IPS-NIHi11 (cell line): ENCODE measurements at places on chromosomes 1 and 21.

DNA sequence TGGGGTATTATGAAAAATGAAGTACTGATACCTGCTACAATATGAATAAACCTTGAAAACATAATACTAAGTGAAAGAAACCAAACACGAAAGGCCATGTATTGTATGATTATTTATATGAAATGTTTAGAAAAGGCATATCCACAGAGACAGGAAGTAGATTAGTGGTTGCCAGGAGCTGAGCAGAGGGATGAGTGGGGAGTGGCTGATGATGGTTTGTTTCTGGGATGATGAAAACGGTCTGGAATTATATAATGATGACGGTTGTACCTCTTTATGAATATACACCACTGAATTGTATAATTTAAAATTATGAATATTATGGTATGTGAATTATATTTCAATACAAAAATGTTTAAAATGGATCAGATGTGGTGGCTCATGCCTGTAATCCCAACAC lies 63.8 kb upstream of the MPC2 start:
- DNase-seq, result no peak

DNA sequence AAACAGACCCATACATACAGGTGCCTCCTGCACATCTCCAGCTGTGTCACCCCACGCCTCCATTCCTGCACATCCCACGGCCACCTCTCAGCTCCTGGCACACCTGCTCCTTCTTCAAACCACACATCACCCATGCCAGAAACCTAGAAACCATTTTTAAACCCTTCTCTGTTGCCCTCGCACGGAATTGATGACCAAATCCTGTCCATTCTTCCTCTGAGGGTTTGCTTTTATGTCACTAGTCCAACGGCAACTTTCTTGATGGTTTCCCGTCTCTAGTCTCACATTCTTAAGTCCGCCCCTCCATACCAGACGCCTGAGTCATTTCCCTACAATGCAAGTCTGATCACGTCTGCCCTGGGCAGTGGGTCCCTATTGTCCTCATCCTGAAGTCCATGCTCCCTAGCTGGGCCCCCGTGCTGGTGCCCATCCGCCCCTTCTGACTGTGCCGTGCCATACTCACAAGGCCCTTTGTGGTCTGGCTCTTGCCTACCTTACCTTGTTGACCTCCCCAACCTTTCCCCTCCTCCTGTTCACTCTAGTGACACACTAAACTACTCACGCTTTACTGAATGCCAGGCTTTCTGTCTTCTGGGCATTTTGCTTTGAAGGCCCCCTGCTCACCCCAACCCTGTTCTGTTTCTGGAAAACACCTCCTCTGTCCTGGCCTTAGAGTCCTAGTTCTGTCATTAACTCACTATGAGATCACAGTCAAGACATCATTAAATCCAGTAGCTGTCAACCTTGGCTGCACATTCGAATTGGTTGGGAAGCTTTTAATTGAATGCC lies 17.6 kb downstream of the SLC2A1 start:
- peak; percentile 55 for DNase-seq

DNA sequence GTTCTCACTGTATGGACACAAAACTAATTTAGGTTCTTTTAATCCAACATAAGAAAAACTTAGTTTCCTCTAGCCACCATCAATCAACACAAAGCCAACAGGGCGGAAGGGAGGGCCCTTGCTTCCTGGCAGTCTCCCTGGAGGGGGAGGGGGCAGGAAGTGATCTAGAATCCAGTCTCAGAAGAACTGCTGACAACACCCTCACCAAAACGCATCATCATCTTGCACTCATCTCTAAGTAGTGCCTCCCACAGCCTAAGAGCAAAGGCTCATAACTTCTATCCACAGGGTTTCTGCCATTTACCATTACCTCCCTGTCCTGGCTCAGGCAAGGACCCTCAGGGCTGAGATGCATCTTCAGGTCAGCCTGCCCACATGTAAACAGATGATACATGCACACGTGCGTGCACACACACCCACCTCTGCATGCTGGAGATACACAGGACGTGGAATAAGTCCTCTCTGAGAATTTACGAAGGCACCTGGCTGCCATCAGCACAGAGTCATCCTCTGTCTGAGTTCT lies 20.5 kb downstream of the HIVEP3 start:
- peak; percentile 19 for DNase-seq

GRCh38 chr1:20400341-20401177 lies 85.5 kb downstream of the CAMK2N1 start:
- DNase-seq, result no peak

- DNase-seq, result no peak
Observed at GRCh38 chr1:51953079-51953478, 37.4 kb downstream of the RAB3B start.

- DNase-seq, result no peak
Observed at GRCh38 chr1:81689531-81689941, 111.2 kb upstream of the ADGRL2 start.

DNA sequence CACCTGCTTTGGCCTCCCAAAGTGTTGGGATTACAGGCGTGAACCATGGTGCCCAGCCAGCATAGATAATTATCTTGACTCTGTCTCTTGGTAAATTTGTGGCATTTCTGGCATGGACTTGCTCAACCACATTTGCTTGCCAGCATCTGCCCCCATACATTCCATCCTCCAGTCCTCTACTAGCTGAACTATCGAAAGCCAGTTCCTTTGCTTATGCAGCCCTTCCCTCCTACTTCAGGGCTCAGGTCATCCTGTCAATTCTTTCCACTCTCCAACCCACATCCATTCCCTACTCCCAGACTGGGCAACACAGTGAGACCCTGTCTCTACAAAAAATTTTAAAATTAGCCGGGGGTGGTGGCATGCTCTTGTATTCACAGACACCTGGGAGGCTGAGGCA lies 13.0 kb upstream of the UQCRHL start:
- DNase-seq, result no peak

DNA sequence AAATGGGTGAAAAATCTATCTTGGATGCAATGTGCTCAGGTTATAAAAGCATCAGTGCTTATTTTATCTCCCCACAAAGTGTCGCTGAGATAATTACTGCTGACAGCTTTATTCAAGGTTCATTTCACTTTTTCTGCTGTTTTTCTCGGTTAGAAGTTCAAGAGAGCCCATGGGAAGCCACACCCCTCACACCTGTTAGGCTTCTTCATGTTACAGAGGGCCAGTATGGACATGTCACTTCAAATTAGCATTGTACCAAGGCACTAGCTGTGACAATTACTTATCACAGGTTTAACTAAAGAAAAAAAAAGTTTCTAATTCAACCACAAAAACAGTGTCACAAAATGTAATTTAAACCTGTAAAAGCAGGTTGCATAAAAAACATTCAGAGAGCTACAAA lies 187.3 kb upstream of the DMRTA2 start:
- peak; percentile 19 for DNase-seq

- DNase-seq, result no peak
Observed at GRCh38 chr1:22579541-22580155, 16.4 kb downstream of the EPHA8 start.

DNA sequence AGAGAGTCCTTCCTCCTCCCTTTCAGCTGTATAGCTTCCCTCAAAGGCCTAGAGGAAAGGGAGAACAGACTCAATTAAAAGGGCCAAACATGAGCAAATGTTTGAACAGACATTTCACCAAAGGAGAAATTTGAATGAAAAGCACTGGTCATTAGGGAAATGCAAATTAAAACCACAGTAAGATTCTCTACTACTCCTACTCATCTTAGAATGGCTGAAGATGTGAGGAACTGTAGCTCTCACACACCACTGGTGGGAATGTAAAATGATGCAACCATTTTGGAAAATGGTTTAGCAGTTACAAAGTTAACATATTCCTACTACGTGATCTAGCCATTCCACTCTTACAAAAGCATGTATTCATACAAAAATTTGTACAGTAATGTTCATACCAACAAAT lies 253.0 kb upstream of the HOOK1 start:
- no peak for DNase-seq

DNA sequence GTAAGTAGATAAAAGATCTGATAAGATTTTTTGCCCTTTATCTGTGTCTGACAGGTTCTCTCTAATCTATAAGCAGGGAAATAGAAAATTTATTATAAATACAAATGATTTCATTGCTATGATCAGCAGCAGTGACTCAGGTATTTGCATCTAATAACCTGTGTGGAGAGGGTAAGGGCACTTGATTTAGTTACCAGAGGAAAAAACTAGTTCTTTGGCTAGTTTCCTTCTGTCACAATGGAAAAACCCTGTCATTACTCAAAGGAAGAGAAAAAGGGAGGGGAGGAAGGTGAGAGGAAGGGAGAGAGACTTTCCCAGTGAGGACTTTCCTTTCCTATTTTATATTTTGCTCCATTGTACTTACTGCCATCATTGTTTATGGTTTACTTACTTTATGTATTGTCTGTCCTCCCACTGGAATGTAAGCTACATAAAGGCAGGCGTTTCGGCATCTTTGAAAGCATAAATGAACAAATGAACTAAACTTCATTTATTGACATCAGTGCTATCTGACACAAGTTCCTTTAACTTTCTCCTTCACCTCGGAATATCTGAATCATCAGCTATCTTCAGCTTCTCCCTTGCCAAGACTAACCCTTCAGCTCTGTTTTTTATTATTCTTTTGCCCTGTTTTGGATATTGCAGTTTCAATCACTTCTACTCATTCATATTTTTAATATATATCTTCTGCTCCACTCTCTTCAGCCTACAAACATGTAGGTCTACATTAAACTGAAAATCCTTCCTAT lies 34.9 kb downstream of the WDR3 start:
- no peak for DNase-seq

- no peak for DNase-seq
Observed at GRCh38 chr21:38258521-38259485, 2.0 kb downstream of the KCNJ15 start.
